ENCODE measurements at places on chromosomes 7 and 10. TPM values are rescaled to one million over a fixed set of nuclear protein-coding genes. Genes with fewer than 3 reads are reported as not detected.

DNA sequence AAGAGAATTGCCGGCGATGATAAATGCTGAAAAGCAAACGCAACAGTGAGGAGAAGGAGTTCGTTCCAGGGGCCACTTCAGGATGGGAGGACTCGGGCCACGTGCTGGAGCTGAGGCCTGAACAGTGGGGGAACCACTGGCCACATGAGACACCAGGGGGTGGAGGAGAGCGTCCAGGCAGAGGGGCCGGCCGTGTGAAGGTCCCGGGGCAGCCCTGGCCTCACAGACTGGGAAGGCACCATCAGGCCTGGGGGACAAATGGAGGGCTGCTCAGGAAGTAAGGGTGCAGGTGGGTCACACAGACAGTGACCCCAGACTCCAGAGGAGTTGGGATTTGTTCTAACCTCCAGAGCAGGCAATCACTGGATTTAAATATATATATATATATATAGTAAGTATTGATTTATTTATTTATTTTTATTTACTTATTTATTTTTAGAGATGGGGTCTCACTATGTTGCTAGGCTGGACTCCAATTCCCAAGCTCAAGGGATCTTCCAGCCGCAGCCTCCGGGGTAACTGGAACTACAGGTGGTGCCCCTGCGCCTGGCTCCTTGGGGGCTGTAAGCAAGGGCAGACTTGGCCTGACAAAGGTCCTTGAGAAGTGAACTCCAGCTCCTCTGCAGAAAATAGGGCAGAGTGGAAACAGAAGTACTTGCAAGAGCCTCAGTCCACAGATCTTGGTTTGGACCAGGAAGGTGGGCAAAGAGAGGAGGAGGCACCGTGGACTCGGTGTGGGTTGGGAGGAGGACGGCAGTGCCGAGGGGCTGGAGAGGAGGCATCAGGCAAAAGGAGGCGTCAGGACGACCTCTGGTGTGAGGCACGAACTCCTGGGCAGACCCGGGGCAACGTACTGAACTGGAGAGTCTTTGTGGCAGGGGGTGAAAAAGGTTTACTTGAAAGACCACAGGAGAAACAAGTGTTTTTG is 57.3 kb downstream of the TCERG1L start:
- DNase-seq: no peak

GRCh38 chr10:30080161-30080560 is 20.8 kb upstream of the JCAD start:
- no peak for DNase-seq

DNA sequence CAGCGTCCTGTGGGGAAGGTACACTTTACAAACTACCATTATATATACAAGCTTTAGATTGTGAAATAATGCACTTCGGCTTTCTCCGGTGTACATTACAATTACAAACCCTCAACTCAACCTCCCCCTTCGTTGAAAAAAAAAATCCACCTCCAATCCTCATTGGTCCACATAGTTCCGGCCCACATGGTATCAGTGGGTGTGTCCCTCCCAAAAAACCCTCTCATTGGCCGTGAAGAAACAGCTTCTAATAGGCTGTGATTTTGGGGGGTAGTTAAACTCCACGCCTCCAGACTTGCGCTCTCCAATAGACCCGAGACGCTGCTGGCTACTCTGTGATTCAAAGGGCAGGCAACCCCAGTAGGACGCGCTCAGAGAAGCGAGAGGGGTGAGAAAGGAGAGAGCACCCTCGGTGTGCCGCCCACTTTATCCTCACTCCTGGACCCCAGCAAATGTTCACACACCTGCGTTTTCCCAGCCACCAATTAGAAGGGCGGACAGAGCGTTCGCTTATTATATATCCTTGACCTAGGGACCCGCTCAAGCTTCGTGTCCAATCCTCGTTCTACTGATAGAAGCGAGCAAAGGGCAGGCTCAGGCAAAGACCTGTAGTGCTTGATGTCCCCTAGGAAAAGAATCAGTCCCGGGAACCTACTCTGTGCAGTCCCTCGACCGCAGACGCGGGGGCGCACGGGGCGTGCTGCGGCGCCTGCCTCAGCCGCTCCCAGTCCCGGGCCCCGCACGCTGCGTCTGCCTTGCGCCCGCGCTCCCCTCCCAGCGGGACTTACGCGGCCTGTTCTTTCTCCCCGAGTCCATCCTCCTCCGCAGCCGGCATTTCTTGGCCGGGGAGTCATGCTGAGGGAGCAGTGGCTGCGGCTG is 991 bp downstream of the PANK1 start:
- peak; percentile 61 for DNase-seq

- no peak for DNase-seq
Measured at GRCh38 chr10:13563481-13564445, 23.0 kb upstream of the PRPF18 start.

GRCh38 chr10:108597657-108598319 is 1325.5 kb downstream of the XPNPEP1 start:
- no peak for DNase-seq

- DNase-seq: no peak
Measured at GRCh38 chr10:132514821-132515520, 22.6 kb upstream of the INPP5A start.

DNA sequence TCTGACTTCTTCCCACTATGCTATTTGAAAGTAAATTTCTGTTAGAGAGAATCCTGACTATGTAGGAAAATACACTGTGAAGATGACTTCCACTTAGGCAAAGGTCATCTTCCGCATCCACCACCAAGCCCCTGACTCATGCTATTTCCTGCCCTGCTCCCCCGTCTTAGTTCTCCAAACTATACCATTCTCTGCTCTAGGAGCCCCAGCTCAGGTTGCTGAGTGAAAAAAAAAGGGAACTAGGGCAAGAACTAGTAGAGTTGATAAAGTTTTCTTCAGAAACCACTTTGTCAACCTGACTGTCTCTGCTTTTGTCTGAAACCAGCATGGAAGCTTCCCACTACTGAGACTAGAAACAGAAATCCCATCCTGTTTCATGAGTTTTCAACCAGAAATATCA is 96.9 kb downstream of the EVX1 start:
- no peak for DNase-seq

DNA sequence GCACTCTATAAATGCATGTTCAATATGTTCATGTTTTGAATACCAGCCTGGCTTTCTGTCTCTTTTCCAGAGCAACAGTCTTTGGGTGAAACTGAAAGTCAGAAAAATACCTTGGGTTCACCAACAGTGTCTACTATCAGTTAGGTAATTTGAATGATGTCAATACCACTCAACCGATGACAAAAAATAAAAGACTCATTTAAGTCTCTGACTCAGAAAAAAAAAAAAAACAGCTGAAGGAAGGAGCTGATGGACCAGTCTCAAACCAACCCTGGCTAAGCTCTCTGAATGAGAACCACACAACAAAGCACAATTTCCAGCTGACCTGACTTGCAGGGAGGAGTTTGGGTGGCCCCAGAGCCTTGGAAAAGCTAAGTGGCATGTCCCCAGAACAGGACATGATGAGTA is 42.5 kb downstream of the ABLIM1 start:
- DNase-seq: no peak

- no peak for DNase-seq
Measured at GRCh38 chr10:51260376-51260775, 186.1 kb downstream of the PRKG1 start.

- no peak for DNase-seq
Measured at GRCh38 chr7:36360244-36360643, 29.4 kb upstream of the ANLN start.

- no peak for DNase-seq
Measured at GRCh38 chr10:43166207-43166879, 28.1 kb downstream of the CSGALNACT2 start.

DNA sequence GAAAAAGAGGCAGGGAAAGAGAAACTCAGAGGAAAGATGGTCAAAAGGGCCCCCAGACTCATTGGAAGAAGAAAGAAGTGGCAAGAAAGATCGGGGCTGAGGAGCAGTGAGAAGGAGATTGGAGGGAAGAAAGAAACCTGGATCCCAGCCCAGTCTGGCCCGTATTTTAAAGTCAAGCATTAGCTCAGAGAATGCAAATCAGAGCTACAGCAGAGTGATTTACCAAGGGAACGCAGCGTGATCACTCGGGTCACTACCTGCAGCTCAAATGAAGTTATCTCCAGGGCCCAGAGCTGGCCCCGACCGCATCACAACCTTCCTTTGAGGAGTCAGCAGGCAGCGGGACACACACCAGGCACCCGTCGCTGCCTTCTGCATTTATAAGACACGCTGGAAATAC is 72.8 kb downstream of the CARD11 start:
- no peak for DNase-seq

DNA sequence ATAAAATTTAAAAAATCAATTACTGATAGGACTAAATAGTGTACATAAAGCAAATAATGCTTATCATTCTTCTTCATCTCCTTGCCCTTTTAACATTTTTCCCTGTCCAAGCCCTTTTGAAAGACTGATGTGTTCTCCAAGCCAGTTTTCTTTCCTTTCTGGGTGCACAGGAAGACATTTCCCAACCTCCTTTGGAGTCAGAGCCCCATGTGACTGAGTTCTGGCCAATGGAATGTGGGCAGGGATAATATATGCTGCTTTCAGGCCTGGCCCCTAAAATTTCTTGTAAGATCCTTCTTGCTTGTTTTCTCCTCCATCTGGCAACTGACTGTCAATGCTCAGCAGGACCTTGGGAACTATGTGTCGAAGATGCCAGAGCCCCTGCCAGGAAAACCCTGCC is 197.5 kb downstream of the EMX2 start:
- DNase-seq: no peak

DNA sequence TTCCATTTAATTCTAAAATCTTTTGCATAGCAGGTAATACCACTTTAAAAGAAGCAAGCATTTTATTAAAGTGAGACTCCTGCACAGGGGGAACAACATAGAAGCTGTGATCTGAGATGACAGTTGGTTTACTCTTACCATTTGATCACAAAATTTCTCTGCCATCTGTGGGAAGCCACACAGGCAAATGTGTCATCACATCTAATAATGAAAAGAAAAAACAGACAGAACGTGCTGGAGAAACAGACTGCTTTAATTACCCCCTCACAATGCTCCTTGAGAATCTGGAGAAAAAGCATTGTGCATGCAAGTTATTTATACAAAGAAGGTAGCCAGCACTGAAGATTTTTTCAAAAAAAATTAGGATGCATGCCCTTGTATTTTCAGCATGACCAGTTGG is 165.2 kb upstream of the PTER start:
- no peak for DNase-seq

- DNase-seq: no peak
Measured at GRCh38 chr7:44388089-44388970, 62.9 kb upstream of the CAMK2B start.

GRCh38 chr10:17808971-17809841 is at the start of gene MRC1:
Gene MRC1 (plus strand): TSS chr10:17809348. CDS start chr10:17809466, 118 bp downstream.
- DNase-seq: no peak

DNA sequence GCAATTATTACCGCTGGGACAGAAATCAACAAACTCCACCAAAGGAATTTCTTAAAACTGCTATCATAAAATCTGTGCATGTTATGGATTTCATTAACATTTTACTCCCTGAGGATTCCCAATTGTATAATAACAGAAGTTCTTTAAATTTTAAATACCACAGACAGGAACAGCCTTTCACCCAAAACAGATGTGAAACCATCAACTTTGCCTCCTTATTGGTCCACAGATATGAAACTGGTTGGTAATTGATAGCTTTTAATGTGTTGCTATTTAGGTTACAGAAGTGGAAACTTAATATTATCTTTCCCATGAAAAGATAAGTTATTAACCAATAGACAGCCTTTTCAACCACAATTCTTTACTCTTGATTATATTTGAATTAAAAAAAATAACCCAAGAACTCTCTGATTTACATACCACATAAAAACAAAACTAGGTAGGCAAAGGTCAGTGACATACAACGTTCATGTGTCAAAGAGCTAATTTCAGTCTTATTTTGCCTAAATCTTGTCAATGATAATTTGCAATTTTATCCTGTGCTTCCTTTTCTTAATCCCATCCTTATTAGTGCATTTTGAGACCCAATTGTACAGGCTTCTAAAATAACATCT is 90.0 kb downstream of the NRP1 start:
- DNase-seq: no peak

DNA sequence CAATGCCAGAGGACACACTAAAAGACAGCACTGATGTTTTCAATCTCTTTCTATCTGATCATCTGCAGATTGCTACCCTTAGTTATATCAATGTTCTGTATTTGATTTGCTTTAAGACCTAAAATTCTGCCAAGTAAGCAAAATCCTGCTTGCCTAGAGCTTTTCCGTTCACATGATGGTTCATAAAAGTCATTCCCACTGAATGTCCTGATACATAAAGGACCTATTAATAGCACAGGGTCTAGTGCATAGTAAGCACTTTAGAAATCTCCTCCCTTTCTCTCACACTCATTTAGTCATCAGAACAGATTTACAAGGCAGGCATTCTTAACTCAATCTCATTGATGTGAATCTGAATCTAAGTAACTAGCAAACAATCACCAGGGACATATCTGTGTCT is 68.8 kb downstream of the PCGF5 start:
- DNase-seq: no peak

GRCh38 chr7:744854-745430 is 17.9 kb upstream of the PRKAR1B start:
- DNase-seq: no peak

DNA sequence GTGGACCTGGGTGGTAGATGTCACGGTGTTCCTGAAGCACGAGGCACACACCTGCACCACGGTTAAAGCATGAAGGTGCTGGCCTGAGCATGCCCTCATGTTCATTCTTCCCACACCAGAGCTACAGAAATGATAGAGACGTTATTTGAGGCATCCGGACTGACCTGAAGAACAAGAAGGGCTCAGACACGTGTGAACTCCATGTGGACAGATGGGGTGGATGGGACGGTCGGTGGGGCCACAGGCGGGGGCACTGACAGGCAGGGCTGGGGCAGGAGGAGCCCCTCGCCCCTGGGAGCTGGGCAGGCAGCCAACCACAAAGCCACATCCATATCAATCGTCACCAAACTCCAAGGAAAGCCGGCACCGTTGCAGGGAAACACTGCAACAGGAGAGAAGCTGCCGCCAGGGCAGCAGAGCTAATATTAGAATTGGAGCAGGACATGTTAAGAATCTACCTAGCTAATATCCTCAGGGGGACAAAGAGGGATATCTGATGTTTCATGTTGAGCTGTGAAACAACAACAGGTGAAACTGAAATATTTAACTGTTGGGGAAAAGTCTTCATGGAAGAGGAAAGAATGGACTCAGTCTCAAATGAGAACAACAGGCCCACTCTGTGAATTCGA is 37.8 kb upstream of the DIP2C start:
- peak; percentile 57 for DNase-seq

- no peak for DNase-seq
Measured at GRCh38 chr10:26869528-26869927, 8.8 kb upstream of the ABI1 start.

AIMP2 gene
- 29.8 TPM for total RNA-seq

PSD gene
- total RNA-seq: 0.96 TPM

PYROXD2 gene
- 17.4 TPM for total RNA-seq

PHYHIPL gene
- total RNA-seq: 0.44 TPM

DOCK1 gene
- total RNA-seq: 69.2 TPM

ZNF467 gene
- total RNA-seq: 6.3 TPM

LRRD1 gene
- 0.33 TPM for total RNA-seq

MMD2 gene
- total RNA-seq: not detected
